Stimulated activated CD4-positive, alpha-beta T cell treated with anti-CD3 and anti-CD28 coated beads, Interleukin-15, amount 100 ng/mL, for 48 hours (primary cell): ENCODE measurements at places on chromosomes 2 and 18.

GRCh38 chr2:150279686-150280085 lies 207.8 kb downstream of the RND3 start:
- no peak for DNase-seq

GRCh38 chr18:22988208-22988607 lies 55.1 kb downstream of the RBBP8 start:
- no peak for DNase-seq

DNA sequence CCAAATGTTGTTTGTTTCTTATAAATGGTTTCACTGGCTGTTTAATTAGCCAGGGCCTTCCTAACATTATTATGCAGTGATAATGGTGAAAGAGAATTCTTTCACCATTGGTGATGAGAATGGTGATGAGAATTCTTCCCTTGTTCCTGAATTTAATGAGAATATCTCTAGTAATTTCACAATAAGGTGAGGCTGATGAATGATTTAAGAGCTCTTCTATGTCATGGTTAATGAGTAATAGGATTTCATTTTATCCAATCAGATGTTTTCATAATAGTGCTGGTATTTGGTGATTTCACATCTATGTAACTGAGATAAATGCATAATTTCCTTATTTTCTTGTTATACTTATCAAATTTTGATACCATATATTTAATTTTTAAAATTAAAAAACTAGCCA lies 535.7 kb upstream of the ZEB2 start:
- DNase-seq: no peak

GRCh38 chr2:83481436-83481835 lies 977.6 kb downstream of the SUCLG1 start:
- no peak for DNase-seq
